ENCODE measurements at places on chromosomes 4 and X.

GRCh38 chrX:50707955-50708699 lies 105.9 kb downstream of the SHROOM4 start:
- no peak for DNase-seq

DNA sequence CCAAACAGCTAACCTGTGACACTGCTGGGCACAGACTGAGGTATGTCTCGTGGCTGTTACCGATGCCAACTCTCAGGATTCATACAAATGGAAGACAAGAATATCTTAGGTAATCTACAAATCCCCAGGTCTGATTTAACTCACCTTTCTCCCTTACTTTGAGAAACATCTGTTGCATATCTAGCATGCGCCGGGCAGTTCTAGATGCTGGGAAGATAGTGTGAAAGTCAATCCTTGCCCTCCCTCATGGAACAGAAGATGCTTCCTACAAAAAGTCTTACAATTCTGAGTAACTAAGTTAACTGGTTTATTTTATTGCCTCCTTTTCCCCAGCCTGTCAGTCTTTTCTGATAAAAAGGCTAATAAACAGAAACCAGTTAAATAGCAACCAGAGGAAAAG lies 212.2 kb upstream of the FAT1 start:
- DNase-seq, result no peak

GRCh38 chr4:91598696-91599095 lies 705.1 kb upstream of the GRID2 start:
- no peak for DNase-seq

DNA sequence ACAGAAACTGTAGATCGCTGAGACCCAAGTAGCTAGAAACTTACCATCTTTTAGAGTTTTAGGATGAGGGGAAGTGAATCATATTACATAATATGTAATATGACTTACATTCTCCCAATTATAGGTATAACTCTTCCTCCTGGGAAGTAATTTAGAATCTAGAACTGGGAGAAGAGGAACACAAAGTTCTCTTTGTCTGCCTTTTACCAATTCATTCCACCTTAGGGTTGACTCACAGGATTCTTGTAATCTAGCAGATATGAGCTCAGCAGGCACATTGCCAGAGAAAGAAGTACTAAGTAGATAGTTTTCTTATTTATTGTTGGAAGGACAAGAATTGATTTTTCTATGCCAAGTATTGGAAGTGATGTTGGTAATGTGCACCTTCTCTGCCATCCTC lies 58.0 kb upstream of the CCSER1 start:
- DNase-seq, result no peak

DNA sequence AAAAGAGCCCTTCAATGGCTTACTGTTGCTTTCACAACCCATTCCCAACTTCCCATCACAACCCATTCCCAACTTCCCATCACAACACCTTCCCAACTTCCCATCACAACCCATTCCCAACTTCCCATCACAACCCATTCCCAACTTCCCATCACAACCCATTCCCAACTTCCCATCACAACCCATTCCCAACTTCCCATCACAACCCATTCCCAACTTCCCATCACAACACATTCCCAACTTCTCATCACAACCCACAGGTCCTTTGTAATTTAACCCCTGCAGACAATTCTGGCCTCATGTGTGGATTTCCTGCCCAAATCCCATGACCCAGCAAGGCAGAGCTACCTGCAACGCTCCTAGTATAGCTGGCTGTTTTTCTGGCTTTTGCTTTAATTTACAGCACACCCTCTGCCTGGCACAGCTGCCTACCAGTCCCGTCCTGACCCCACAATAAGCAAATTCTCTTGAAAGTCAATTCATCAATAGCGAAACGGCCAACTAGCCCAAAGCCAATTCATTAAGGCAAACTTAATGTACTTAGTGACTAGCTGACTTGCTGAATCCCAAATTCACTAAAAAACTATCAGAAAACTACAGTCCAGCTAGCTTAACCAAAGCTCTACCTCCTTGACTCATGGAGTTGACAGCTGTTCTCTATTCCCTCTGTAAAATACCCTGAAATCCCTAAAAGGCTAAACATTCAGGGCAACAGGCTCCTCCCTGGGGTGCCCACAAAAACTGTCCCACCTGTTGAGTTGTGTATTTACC lies 75.6 kb downstream of the AFAP1 start:
- DNase-seq, result no peak

GRCh38 chrX:1449823-1450149 lies 2.9 kb downstream of the ASMTL start:
- no peak for DNase-seq

DNA sequence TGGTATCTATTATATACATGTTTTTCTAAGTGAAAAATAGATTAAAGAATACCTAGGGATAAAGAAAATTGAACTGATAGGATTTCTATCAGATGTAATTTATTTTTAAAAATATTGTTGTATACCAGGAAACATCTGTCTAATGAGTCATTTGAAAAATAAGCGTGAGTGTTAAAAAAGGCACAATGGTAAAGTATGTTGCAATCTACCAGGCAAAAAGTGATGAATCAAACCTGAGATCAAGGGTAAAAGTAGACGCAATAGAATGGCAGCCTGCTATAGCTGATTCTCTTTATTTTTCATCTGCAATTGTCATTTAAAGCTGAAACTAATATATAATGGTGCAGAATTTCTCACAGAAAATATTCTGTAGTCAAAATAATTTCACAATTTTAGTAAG lies 1119.6 kb downstream of the PCDH18 start:
- no peak for DNase-seq

- no peak for DNase-seq
Observed at GRCh38 chr4:56804551-56804950, 16.9 kb downstream of the SPINK2 start.

DNA sequence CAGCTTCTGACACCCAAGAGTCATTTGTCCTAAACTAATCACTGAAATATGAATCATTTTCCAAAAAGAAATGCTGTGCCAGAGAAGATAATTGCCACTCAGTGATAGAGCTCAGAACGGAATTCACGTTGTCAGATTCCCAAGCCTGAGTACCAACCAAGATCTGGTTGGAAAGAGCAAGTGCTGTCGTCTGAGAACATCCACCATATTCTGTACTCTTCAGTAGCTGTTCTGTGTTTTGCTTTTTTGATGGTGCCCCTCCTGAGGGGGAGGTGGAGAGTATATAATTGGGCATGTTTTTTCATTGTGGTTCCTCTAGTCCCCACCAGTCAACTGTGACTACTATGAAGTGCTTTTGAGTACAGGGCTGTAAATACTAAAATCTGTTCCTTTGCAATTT lies 13.2 kb downstream of the RUFY3 start:
- DNase-seq, result no peak

DNA sequence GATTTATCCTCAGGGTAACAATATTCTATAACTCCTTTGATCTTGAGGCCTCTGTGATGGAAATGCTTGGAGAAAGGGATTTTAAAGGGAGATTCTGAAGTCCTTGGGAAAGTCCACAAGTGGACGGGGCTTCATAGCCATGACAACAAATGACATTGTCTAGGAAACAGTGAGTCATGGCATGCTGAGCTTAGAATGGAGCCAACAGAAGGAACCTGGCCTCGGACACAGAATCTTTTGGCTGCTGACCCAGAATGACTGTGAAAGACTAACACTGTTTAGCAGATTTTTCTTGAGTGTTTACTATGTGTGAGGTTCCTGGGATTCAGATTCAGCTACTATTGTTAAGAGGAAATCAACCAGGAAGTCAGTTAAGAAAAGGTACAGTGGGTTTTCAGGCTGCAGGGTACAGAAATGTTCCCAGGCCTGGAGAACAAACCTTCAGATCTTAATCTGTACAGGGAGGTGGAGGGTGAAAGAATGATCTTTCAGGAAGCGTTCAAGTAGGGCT lies 18.1 kb upstream of the CXCL2 start:
- no peak for DNase-seq

DNA sequence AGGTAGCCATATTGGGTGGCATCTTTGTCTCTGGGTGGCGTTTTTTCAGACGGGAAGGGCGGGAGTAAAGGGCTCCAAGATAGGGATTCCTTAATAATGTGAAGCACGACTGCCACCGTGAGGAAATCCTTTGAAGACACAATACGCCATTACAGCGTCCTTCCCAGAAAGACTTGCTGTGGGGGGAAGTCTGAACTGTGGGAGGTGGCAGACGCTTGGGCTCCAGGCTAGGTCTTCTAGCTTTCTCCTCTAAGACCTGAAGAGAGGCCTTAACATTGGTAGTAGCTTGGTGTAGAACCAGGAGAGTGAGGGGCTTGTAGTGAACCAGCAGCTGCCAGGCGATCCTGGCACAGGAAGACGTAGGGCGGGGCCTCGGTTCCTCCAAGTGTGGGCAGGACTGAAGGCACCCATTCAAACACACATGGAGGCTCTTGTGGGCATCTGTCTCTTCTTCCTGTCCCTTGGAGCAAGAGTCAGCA lies 197.3 kb downstream of the OR13H1 start:
- no peak for DNase-seq

GRCh38 chr4:30922625-30923024 lies 202.5 kb downstream of the PCDH7 start:
- DNase-seq, result no peak

DNA sequence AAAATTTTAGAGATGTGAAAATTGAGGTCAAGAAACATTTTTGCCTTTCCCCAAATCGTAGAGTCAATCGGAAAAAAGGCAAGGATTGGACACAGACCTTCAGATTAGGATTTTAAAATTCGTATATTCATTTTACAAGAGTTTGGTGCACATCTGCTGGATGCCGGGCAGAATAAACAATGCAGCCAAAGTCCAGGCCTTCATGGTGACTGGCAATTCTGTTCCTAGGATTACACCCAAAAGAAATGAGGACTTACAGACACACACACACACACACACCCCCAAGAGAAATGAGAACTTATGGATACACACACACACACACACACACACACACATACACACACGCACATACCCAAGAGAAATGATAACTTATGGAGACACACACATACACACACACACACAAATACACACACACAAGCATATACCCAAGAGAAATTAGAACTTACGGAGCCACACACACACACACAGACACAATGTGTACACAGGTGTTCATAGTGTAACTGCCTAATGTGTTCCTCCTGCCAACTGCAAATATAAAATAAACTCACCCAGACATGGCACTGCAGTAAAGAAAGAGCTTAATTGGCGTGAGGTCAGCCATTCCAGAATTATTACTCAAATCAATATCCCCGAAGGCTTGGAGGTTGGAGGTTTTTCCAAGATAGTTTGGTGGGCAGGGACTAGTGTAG lies 165.7 kb upstream of the STS start:
- no peak for DNase-seq

DNA sequence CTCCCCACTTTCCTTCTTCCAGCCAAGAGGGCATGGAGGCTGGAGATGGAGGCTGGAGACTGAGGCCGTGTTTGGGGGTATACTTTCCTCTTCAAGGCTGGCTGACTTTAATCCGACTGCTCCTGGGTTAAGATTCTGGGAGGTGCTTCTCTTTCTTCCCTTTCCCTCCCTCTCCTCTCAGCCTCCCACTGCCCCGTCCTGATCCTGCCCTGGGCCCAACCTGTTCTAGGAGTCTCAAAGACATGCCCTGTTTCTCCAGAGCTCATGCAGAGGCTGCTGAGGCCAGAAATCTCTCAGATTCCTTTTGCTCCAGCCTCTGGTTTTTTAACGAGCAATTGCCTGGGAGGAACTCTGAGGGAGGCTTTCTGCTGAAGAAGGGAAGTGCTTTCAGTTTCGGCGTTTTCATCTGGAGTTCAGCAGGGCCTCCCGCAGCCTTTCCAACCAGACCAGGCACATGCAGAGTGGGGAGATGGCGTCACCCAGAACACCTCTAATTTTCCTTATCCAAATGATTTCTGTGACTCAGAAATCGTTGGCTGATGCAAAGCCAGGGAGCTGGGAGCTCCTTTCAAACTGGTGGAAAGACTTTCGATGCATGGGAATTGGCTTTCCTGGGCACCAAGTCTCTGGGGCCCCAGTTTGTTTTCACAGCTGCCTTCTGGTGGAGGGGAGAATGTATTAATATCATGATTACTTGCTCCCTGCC lies 34.5 kb upstream of the FAM9C start:
- no peak for DNase-seq

DNA sequence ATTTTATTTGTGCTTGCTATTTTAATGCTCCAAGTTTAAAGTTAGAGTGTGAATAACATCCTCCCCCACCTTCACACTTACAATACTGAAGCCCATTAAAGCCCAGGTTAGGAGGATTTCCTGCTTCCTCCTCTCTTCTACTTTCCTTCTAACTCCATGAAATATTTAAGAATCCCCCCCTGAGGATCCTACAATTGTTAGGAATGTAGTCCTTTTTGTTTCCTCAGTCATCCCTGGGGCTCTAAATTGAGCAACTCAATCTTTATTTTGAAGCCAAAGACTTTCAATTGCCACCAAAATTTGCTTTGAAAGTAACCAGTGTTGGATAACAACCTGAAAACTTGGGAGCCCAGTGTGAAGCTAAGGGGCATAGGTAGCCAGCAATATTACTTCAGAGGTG lies 276.9 kb downstream of the FAM47A start:
- no peak for DNase-seq

- no peak for DNase-seq
Observed at GRCh38 chr4:95472534-95472933, 76.2 kb downstream of the UNC5C start.

GRCh38 chrX:70279081-70279480 lies 2.9 kb upstream of the RAB41 start:
- DNase-seq, result no peak

GRCh38 chr4:93749292-93749761 lies 79.2 kb upstream of the ATOH1 start:
- no peak for DNase-seq

DNA sequence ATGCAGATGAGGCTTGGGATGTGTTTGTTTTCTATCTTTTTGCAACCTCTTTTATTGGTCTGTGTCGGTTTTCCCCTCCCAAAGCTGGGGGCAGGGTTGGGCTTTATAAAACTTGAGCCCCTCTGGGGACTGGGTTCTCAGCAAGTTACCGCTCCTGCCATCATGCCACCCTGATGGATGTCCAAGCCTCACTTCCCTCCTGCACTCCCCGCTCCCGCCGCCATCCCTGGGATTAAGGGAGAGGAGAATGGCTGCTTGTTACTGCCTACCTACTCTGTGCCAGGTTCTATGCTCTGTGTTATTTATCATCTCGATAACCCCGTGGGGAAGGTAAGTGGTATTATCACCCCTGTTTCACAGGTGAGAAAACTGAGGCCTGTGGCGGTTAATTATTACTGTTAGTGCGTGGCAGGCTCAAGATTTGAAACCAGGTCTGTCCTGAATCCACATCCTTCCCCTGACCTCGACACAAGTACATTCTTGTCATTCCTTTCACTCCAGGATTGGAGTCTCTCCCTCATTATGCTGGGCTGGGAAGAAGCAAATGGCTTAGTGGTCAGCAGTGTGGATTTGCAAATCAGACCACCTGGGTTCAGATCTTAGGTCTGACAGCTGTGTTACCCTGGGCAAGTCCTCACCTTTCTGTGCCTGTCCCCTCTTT lies 4.5 kb downstream of the UBA1 start:
- DNase-seq, result no peak
